ENCODE measurements at places on chromosomes 3 and 15. TPM values are rescaled to one million over a fixed set of nuclear protein-coding genes. Genes with fewer than 3 reads are reported as not detected.

SERPINI1 gene
- 11.4 TPM for total RNA-seq

EXOSC7 gene
- 32.9 TPM for total RNA-seq

CLRN1 gene
- total RNA-seq = not detected

MED12L gene
- total RNA-seq = 0.13 TPM

PP2D1 gene
- not detected for total RNA-seq

EBLN2 gene
- total RNA-seq = 1.1 TPM

- H3K27me3 ChIP-seq = no peaks in the 10 kb centered on the region
- peak; percentile 36 for DNase-seq
- H3K36me3 ChIP-seq = no peaks in the 10 kb centered on the region
These were observed 166.4 kb upstream of the TLE3 start for GRCh38 chr15:70264014-70264582.

DNA sequence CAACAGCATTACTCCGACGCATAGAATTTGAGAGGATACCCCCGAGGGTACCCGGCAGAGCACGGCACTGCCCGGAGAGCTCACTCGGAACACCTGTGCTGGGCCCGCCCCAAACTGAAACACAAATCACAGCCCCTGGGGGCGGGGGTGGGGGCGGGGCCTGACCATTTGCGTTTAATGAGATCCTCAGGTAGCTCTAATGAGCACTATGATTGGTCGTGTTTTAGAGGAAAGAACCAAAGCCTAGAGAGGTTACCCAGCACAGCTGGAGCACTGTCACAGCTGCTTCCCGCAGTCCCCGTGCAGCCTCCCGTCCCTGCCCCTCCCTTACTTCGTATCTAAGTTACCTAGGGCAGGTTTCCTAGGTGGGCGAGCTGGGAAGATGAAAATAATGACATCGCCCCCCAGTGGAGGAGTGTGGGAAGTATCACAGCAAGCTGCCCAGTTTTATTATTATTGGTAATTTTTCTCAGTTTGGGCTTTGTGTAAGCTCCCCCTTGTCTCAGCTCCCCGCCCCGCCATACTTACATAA lies 187.1 kb downstream of the PDE8A start:
- H3K27me3 ChIP-seq = peaks cover 3% of the 10 kb centered on the region
- DNase-seq = no peak
- no peak overlapping the region for H3K27ac ChIP-seq
- H3K36me3 ChIP-seq = no peaks in the 10 kb centered on the region
- H3K4me1 ChIP-seq = peaks cover 6% of the 10 kb centered on the region
- peak overlapping the region; percentile 27 for H3K4me3 ChIP-seq

DNA sequence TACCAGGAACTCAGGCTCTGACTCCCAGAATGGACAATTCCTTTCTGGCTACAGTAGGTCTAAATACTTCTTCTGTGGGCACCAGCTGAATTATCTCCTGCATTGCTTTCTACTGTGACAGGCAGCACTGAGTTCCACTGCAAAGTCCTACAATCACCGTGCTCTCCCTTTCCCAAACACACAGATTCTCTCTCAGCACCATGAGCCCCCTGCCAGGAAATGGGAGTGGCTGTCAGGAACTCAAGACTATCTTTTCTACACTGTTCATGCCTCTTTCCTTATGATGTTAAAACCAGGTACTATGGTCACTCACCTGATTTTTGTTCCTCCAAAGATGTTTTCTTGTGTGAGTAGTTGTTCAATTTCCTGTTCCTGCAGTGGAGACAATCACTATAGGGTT lies 383.4 kb downstream of the EPHA6 start:
- H3K36me3 ChIP-seq = no peaks in the 10 kb centered on the region
- no peak overlapping the region for H3K4me3 ChIP-seq
- H3K27me3 ChIP-seq = no peaks in the 10 kb centered on the region
- no peak overlapping the region for H3K27ac ChIP-seq
- no peak for DNase-seq
- no peaks in the 10 kb centered on the region for H3K4me1 ChIP-seq

GRCh38 chr15:40102897-40103858 lies 5.5 kb downstream of the BMF start:
- peak; percentile 92 for DNase-seq
- peak overlapping the region; percentile 7 for H3K4me3 ChIP-seq
- peaks cover 91% of the 10 kb centered on the region for H3K4me1 ChIP-seq
- H3K36me3 ChIP-seq = no peaks in the 10 kb centered on the region
- peak overlapping the region; percentile 83 for H3K27ac ChIP-seq
- H3K27me3 ChIP-seq = no peaks in the 10 kb centered on the region

DNA sequence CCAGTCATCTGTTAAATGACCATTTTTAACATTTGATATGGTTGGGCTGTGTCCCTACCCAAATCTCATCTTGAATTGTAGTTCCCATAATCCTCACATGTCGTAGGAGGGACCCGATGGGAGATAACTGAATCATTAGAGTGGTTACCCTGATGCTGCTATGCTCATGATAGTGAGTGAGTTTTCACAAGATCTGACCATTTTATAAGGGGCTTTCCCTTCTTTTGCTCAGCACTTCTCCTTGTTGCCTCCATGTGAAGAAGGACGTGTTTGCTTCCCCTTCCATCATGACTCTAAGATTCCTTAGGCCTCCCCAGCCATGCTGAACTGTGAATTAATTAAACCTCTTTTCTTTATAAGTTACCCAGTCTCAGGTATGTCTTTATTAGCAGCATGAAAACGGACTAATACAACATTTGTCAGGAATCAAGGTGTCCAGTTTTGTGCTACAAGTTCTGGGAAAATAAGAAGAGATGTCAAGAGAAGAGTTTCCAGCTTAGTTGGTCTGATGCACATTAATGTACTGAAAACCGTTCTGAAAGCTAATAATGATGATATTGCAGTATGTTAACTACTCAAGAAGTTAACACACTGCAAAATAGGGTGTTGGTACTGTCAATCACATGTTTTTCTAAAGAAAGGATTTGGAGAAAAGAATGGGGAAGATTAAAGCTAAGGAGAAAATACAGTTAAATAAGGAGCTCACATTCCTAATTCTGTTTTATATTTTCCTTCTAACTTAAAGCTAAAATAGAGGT lies 67.9 kb downstream of the ATP8B4 start:
- DNase-seq = no peak
- no peak overlapping the region for H3K27ac ChIP-seq
- no peaks in the 10 kb centered on the region for H3K36me3 ChIP-seq
- no peak overlapping the region for H3K4me3 ChIP-seq
- H3K27me3 ChIP-seq = no peaks in the 10 kb centered on the region
- H3K4me1 ChIP-seq = no peaks in the 10 kb centered on the region

- H3K4me1 ChIP-seq = no peaks in the 10 kb centered on the region
- H3K4me3 ChIP-seq = no peak overlapping the region
- H3K36me3 ChIP-seq = no peaks in the 10 kb centered on the region
- H3K27me3 ChIP-seq = no peaks in the 10 kb centered on the region
These were observed 23.0 kb upstream of the DNAJC13 start for GRCh38 chr3:132394320-132394719.

DNA sequence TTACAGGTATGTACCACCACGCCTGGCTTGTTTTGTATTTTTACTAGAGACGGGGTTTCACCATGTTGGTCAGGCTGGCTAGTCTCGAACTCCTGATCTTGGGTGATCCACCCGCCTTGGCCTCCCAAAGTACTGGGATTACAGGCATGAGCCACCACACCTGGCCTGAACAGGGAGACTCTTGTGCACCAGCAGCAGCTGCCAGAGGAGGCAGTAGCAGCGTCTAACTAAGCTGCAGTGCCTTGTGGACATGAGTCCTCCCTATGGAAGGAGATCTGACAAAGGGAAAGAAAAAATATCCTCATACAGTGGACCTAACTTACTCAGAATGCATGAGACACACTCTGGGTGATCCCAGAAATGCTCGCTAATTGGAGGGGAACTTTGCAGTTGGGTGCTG lies 36.8 kb upstream of the NEO1 start:
- no peaks in the 10 kb centered on the region for H3K36me3 ChIP-seq
- H3K27me3 ChIP-seq = no peaks in the 10 kb centered on the region
- DNase-seq = no peak
- H3K4me1 ChIP-seq = peaks cover 5% of the 10 kb centered on the region

- DNase-seq = no peak
- no peak overlapping the region for H3K4me3 ChIP-seq
- no peak overlapping the region for H3K27ac ChIP-seq
These were observed 38.5 kb upstream of the LIPC start for GRCh38 chr15:58393241-58393662.

DNA sequence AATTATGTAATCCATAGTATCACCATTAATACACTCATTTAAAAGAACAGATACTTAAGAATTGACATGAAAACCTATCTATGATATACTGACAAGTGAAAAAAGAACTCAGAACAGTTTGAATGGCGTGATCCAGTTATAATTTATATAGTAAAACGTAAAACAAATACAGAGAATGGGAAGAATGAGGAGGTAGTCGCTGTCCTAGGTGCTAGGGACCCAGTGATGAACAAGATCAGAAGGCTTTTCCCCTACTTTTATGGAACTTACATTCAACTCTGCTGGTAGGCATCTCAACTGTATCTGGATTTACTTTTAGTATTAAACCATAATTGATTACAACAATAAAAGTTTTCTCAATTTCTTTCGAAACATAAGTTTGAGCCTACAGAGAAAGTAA lies 31.8 kb downstream of the GSK3B start:
- no peaks in the 10 kb centered on the region for H3K36me3 ChIP-seq
- peaks cover 21% of the 10 kb centered on the region for H3K4me1 ChIP-seq
- DNase-seq = no peak
- H3K4me3 ChIP-seq = no peak overlapping the region
- H3K27ac ChIP-seq = no peak overlapping the region
- H3K27me3 ChIP-seq = no peaks in the 10 kb centered on the region

DNA sequence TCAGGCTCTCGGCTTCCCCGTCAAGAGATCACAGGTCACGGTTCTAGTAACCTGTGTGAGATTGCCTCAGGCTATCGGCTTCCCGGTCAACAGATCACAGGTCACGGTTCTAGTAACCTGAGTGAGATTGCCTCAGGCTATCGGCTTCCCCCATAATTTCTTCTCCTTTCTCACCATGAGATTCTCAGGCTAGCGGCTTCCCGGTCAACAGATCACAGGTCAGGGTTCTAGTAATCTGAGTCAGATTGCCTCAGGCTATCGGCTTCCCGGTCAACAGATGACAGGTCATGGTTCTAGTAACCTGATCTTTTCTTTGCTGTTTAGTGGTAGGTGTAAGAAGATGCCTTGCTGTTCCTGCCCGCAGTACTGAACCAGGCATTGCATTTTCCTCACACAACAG lies 418.2 kb upstream of the ZNF717 start:
- no peaks in the 10 kb centered on the region for H3K36me3 ChIP-seq
- DNase-seq = no peak
- no peaks in the 10 kb centered on the region for H3K27me3 ChIP-seq
- no peak overlapping the region for H3K27ac ChIP-seq
- H3K4me1 ChIP-seq = no peaks in the 10 kb centered on the region

GRCh38 chr15:51917493-51917892 lies 54.1 kb downstream of the LEO1 start:
- no peak overlapping the region for H3K27ac ChIP-seq
- H3K36me3 ChIP-seq = peaks cover 4% of the 10 kb centered on the region
- DNase-seq = no peak
- H3K27me3 ChIP-seq = no peaks in the 10 kb centered on the region

DNA sequence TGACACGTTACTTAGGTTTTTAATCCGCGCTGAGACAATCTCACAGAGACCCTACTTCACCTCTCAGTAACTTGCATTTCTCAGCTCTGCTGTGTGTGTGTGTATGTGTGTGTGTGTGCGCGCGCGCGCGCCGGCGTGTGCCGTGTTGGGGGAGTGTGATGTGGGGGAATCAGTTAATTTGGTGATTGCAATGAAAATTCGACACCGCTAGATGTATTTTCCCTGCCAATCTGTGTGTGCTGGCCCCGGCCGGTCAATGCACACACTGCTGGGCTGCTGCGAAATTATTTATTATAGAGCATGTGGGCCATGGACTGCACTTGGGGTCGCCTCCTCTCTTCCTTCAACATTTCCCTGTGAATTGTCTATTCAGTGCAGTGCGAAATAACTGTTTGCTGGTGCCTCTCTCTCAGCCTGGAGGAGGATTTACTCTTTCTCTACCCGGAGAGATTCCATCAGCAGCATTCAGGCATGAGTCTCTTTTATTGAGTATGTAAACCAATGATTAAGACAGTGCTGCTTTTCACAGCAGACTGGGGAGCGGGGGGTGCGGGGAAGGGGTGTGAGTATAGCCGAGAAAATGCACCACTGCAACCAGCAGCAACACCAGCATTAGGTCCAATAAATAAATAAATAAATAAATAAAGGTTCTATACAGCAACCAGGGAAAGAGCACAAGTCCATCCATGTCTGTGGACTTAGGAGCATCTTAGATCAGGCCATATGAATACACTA lies 2.9 kb downstream of the CADM2 start:
- DNase-seq = no peak
- H3K4me3 ChIP-seq = no peak overlapping the region
- H3K36me3 ChIP-seq = no peaks in the 10 kb centered on the region
- no peak overlapping the region for H3K27ac ChIP-seq

GRCh38 chr3:76820481-76820880 lies 219.4 kb upstream of the ROBO2 start:
- no peak overlapping the region for H3K4me3 ChIP-seq
- H3K36me3 ChIP-seq = no peaks in the 10 kb centered on the region
- no peak overlapping the region for H3K27ac ChIP-seq

- H3K36me3 ChIP-seq = no peaks in the 10 kb centered on the region
- DNase-seq = no peak
- H3K27me3 ChIP-seq = no peaks in the 10 kb centered on the region
- H3K4me3 ChIP-seq = no peak overlapping the region
These were observed 25.6 kb downstream of the APBA2 start for GRCh38 chr15:28911310-28911931.

- H3K4me3 ChIP-seq = no peak overlapping the region
- DNase-seq = peak; percentile 45
- no peaks in the 10 kb centered on the region for H3K27me3 ChIP-seq
- no peaks in the 10 kb centered on the region for H3K36me3 ChIP-seq
- H3K4me1 ChIP-seq = no peaks in the 10 kb centered on the region
These were observed 45.9 kb downstream of the POLR2M start for GRCh38 chr15:57752436-57752835.

DNA sequence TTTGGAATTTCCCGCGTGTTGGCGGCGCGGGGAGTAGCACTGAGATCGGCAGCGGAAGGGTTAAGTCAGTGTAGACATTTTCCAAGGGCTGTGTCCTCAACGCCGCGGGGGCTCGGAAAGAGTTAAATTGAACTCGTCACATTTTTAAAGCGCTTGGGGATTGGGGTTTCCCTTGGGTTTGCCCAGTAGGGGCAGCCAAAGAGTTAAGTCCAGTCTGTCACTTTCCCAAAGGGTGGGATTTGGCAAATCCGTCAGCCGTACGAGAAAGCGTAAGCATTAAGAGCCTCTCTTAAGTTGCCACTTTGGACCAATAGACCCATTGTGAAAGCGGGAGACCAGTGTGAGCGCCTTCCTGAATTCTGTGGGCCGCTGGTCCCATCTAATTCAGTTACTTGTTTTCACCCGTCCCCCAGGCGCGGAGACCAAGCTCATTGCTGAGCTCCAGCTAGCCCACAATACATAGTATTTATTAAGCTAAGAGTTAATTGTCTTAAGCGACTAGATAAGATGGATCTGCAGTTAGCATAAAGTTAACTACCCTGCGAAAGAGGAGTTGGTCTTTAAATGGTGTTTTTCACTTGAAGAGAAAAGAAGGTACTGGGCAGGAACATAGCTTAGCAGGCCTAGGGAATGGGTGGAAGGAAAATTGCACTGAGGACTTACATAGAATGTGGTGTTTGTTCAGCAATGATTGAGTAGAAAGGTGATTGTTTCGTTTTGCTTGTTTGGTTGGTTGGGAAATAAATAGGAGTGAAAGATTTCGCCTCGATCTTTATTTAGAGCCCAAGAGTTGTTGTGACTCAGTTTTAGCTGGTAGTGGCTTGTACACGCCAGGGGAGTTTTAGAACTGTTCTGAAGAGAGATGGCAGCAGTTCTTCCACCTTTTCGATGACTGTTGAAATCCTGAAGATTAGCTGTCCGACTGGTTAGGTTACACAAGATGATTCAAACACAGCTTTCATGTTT lies 932 bp downstream of the ARL8B start:
- peak; percentile 23 for DNase-seq

GRCh38 chr3:10300087-10300486 lies 7.3 kb upstream of the GHRL start:
- peaks cover 4% of the 10 kb centered on the region for H3K36me3 ChIP-seq
- DNase-seq = no peak
- no peak overlapping the region for H3K4me3 ChIP-seq

Measured in heart left ventricle (tissue), 16 donors.